Fibroblast of pulmonary artery (primary cell): ENCODE measurements at places on chromosomes 5 and 9.

DNA sequence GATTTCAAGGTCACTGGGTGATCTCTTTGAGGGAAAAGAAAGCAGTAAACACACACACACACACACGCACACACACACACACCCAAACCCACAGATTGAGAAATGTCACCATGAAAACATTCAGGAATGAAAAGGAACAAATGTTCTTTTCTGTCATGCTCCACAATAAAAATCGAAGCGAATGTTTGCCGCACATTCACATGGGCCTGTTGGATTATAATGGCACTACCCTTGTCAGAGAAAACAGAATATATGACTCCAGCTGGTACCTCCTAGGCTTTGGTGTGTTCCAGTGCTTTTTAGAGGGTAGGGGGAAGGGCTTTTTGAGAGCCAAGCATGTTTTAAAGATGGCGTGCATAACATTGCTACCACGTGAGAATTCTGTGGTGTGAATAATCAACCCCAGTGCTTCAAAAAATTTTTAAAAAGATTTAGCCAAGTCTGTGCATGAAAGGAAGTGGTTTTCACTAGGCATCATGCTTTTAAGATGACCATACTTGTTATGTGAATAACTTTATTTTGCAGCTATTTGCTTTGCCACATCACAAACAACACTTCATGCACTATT lies 120.8 kb upstream of the ZNF608 start:
- peak; percentile 17 for DNase-seq

- no peak for DNase-seq
These were observed 7.7 kb upstream of the GAS1 start for GRCh38 chr9:86955042-86955441.

DNA sequence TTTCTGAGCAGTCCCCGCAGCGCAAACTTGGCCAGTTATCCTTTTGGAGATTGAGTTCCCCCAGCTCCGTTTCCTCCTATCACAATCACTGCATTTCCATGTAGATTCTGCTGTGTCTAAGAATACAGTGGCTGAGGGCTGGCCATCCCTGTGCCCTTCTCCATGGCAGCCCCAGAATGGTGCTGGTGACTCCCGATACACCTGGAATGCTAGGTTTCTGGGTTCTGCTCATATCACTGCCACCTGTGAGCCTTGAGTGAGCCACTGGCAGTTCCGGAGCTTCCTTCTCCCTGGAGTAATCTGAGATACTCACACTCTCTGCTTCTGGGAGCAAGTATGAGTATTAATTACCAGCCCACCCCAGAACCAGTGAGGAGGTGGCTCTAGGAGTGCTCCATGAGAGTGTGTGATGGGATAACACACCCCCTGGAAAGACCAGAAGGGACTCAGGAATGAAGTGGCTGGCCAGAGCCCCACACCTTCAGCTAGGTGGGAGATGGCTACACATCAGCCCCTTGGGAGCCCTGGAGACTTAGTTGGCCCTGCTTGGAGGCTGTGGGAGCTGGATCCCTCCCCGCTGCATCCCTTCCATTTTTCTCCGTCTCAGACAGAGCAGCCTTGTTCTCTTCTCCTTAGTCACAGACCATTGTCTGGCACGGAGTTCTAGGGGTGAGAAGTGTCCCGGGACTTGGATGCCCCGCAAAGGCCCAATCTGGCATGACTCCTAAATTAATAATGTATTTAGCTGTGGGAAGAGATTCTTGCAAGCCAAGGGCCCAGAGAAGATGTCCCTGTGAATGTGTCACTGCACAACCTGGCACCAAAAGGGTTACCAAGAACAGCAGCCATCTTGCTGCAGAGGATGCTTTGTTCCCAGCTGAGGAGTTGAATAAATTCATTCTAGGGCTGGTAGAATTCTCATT lies 4.9 kb downstream of the PCDHGC5 start:
- peak; percentile 55 for DNase-seq

- DNase-seq: no peak
These were observed 69.3 kb downstream of the AMBP start for GRCh38 chr9:114008667-114009410.

DNA sequence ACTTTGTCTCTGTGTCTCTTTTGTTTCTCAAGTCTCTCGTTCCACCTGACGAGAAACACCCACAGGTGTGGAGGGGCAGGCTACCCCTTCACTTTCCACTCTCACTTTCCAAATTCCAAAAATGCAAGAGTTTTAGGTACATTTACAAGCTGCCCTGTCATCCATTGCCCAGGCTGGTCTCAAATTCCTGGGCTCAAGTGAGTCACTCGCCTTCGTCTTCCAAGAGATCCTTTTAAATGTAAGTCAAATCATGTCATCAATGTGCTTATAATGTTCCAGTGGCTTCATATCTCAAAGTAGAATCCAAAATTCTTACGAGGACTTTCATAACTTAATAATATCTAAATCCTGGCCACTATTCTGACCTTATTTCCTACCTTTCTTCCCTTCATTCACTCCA lies 20.4 kb upstream of the UGCG start:
- DNase-seq: no peak

DNA sequence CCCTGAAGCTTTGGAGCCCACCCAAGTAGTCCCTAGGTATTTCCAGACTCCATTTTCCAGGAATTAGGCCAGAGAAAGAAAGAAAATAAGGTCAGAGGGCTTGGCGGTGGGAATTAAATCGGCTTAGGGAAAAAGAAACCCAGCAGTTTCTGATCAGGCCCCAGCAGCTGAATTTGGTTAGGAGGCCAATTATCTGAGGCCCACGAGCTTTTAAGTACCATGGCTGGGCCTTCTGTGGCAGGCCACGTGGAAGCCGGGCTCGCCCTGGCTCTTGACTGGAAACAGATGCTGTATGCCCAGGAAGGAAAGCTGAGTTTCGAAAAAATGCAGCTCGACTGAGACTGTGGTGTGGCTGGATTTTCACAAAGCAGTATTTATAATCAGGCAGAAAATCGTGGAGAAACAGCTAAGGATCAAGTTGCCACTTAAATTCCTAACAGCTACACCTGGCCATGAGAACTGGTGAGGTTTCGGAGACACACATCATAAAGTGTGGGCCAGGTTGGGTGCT lies 75.1 kb upstream of the PANK3 start:
- DNase-seq: peak; percentile 42

DNA sequence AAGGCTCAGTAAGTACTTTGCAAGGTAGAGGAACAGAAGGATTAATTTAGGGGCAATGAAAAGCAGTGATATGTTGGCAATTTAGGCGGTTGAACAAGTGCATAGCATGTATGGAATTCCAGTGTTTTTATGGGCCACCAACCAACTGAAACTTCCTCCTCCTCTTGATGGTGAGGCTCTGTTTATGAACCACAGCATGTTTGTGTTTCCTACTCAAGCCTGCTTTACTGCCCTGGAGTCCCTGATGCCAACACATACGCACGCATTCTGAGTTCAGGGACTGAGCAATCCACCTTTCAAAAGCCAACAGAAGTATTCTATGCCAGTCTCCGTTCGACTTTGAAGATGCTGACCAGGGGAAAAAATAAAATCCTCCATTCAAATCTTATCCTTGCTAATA lies 417.5 kb downstream of the EFNA5 start:
- no peak for DNase-seq

DNA sequence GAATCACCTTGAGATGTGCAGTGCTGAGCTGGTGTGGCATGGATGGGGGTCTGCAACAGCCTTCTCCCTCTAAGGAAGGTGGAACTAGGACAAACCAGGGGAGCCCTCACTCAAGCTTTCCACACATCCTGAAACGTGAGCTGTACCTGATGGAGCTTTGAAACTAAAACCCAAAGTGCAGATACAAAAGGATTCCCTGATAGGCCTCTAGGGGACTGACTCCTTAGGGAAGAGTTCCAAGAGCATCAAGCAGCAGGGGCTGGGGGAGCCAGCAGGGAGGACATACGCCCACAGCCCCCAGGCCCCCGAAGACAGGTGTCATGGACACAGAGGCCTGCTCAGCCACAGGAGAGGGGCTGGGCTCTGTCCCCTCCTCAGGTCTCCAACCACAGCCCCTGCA lies 17.7 kb downstream of the ARHGEF37 start:
- no peak for DNase-seq

DNA sequence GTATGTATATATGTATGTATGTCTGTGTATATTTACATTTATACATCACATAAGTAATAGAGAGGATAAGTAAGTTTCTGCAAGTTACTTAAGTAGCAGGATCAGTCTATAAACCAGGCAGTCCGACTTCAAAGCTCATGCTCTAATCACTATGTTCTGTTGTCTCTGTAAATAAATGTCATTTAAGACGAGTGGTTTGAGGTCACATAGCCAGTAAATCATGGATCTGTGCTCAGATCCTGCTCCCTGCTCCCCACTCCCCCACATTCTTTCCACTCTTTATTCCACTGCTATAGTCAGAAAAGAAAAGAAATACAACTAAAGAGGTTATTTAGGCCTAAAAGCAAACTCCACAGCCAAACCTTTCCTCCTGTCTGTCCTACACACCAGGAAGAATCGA lies 90.4 kb downstream of the SERINC5 start:
- DNase-seq: no peak

DNA sequence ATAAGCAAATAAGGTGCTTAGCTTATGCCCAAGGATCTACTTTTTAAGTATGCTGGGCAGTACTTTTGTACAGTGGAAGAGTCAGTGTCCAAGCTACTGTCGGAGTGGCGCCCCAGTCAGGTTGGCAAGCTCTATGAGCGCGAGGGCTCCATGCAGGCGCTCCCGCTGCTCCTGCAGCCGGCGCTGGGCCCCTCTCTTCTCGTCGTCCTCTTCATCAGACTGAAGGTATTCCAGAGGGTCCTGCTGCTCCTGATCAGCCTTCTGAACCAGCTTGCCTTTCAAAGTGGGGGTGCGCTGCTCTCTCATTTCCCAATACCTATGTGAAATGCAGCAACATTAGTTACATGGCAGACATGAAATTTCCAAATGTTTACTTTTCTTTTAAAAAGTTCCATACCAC lies 4.6 kb upstream of the SLC35D2 start:
- DNase-seq: no peak

- DNase-seq: no peak
These were observed 815 bp upstream of the ODF2 start for GRCh38 chr9:128454991-128455390.

DNA sequence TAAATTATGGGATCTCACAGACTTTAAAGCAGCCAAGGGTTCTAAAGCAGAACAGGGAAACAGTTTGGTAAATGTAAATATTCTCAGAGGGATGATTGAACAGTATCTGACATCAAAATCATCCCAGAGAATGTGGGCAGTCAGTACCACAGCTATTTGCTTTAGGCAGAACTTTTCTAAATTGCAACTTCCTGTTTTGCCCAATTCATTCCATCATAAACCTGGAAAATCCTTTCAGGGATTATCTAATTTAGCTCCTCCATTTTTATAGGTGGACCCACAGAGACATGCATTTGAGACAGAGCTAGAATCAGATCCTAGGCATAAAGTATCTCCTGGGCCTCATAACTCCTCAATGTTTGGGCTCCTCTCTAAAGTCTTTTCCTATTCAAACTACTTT lies 12.4 kb downstream of the NR6A1 start:
- DNase-seq: no peak

DNA sequence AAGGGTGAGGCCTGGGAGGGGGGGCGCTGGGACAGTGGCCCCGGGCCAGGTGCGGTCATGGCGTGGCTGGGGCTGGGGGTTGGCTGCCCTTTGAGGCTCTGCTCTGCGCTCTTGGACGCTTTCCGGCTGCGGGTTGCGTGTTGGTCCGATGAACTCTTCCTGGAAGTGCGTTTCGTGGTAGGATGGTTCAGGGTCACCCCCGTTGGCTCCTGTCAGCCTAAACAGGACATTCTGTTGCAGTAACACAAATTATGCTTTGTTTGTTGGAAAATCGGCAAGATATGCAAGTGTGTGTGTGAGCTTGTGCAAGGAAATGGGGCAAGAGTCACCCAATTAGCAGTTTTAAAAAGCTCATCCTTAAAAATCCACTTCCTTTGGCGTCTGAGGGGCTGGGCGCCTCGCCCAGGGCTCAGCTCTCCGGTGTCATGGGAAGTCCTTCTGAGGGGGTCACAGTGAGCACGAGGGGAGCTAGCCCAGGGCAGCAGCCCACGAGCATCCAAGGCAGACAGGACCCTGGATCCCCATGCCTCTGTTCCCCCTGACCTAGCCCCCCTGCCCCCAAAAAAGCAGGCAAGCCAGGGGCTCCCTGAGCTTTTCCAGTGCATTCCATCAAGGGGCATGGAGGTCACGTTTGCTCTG lies 22.2 kb upstream of the RNU6ATAC start:
- no peak for DNase-seq

GRCh38 chr9:93591301-93592007 lies 15.1 kb downstream of the PHF2 start:
- no peak for DNase-seq

DNA sequence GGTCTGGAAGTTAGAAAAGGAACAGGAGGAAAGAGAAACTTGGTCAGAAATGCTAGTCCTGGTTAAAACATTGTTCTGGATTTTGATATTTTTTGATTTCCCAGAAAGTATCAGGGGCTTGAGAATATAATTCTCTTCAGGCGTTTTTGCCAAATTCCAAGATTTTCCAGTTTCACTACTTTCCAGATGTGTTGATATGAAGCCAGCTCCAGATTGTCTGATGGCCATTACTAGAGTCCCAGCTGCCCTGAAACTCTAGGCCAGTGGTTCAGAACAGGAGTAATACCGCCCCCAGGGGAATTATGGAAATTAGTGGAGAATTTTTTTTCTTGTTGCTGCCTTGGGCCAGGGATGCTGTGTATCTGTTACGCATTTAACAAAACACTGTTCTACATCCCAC lies 88.6 kb downstream of the KCNN2 start:
- DNase-seq: peak; percentile 5

GRCh38 chr9:110432253-110432652 lies 94.6 kb upstream of the TXNDC8 start:
- peak; percentile 75 for DNase-seq

DNA sequence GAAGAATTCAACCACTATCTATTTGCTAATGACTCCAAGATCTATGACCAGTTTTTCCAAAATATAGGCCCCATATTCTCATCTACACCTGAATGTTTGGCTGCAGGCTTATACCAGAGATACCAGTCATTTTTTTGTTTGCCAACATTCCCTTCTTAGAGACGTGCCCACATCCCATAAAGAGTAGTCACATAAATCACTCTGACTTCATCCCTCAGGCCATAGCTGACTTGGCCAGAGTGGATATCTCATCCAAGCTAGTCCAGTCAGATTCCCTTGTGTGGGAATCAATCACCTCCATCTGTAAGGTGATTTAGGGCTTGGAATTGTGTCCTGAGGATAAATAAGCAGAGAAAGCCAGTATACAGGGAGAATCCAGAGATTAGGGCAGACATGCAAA lies 124.3 kb upstream of the SLC24A2 start:
- DNase-seq: no peak
